Posterior vena cava (tissue), 2 donors: ENCODE measurements at places on chromosomes 5 and 9.

DNA sequence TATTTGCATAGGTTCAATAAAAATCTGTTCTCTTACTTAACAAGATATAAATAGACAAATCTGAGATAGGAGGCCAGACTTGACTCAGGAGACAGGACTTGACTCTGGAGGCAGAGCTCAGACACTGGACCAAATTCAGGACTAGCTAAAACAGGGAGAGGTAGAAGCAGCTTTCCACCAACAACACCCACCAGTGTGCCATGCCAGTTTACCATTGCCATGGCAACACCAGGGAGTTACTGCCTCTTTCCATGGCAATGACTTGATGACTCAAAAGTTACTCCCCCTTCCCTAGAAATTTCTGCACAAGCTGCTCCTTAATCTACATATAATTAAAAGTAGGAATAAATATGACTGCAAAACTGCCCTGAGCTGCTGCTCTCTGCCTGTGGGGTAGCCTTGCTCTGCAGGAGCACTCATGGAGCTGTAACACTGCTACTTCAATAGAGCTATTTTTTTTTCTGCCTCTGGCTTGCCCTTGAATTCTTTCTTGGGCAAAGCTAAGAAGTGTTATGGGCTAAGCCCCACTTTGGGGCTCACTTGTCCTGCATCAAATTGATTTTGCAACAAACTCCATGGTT, 473.0 kb downstream of the PLK2 start:
- DNase-seq, result no peak

GRCh38 chr9:114025196-114025753, 52.8 kb downstream of the AMBP start:
- peak; percentile 35 for DNase-seq

DNA sequence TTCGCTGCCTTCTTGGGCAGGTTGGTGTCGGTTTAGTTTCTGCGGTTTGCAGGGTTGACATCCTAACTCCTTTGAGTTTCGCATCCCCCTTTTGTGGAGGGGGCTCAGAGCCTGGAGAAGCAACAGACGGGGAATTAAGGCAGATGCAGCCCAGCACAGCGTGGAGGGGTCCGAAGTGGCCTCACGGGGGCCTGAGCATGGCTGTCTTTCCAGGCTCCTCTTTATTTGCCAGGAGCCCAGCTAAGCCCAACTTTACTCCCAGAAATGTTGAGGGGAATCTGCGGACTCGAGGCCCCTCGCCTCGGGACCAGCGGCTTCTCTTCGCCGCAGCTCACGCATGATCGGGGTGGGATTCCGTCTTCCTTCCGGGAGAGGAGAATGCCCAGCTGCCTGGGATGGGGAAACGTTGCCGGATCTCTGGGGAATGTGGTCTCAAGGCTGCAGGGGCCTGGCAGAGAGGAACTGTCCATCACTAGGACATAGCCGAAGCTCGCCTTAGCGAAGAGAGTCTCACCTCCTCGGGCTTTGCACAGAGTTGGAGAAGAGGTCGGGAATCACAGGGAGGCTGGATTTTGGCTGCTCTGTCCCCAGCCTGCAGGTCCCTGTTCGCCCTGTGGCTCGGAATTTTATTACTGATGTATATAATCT, 1.3 kb downstream of the RAI14 start:
- DNase-seq, result no peak

DNA sequence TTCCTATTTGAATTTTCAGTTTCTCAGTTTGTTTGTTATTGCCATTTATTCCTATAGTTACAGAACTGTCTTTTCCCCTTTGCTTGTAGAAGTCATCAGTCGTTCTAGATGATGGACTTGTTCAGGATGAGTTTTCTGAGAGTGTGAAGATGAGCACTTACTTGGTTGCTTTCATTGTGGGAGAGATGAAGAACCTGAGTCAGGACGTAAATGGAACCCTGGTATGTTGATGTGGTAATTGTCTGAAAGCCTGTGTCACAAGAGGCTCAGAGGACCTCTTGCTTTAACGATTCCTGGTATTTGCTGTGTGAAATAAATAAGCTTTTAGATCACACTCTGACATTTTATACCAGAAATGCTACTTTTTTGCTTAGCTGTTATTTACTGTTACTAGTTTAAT, 50.6 kb downstream of the LNPEP start:
- DNase-seq, result no peak

DNA sequence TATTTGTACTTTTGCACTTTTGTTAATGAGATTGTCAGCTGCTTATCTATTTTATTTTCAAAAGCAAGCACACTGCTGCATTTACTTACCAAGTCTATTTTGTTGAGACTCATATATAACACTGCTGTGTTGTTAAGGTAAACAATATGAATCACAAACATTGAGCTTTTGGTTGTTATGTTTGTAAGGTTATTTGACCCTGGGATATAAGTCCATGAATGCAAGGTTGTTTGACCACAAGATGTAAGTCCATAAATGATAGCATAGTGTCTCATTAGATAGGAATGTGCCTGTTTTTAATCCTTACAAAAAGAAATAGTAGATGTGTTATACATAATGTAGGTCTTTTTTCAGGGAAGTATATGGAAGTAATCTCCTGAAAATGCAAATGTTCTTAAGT, 845.9 kb downstream of the CDH9 start:
- no peak for DNase-seq

- no peak for DNase-seq
These were observed 664.3 kb upstream of the EDIL3 start for GRCh38 chr5:85049020-85049419.

DNA sequence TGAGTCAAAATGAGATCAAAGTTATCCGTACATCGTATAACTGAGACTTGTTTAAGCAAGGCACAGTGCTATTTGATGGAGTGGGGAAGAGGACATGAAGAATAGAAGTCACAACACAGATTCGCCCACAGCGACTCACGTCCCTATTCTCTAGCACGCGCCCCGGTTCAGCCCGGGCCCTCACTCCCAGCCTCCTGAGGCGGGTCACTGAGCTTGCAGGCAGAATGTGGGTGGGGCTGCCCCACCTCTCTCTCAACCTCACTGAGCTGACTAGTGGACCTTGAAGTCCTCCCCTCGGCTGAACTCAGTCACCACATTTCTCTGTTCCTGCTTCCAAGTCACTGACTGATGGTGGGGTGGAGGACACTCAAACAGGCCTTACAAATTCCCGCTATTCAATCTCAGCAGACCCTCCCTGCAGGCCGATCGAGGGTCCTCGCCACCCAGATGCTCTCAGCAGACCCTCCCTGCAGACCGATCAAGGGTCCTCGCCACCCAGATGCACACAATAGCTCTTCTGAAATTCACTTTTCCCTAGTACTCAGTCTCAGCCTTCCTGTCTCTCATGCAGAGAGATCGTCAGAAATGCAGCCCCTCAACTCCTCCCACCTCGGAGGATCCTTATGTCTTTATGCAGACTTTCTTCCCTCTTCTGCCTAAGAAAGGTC, 12.9 kb downstream of the GLDC start:
- DNase-seq, result no peak

DNA sequence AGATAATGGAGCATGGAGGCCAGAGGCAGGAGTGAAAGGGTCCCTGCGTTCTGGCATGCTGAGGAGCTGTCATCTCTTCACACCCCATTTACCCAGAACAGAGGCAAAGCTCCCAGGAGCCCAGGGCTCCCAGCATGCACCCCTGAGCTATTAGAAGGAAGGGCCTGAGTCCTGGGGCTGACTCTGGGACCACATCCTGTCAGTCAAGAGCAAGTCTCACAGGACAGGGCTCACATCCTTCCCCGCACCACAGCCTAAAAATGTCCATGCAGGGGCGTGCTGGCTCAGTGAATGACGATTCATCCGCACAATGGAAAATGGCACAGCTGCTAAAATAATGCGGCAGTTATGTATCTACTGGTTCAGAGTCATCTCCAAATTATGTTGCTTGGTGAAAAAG, 31.4 kb downstream of the CAMK2A start:
- no peak for DNase-seq

- no peak for DNase-seq
These were observed 176.7 kb upstream of the DMAC1 start for GRCh38 chr9:7976167-7976755.

DNA sequence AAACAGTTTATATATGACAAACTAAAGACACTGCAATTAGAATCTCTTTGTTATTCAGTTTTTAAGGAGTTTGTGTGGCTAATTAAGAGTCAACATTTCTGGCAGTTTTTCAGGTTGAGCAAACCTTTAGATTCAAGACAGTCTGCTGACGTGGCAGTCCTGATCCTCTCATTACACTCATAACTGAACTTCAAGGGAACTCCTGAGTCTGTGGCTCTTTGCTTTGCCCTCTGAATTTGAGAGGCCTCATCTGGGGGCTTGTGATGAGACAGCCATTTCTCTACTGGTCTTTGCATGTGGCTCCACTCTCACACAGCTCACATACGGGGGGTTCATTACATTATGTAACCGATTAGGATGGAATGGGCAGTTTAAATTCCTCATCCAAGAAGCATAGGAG, 182.9 kb upstream of the MEF2C start:
- no peak for DNase-seq

GRCh38 chr9:83284746-83285145, 221.8 kb upstream of the RASEF start:
- DNase-seq, result no peak

GRCh38 chr9:109989296-109989695, 209.3 kb downstream of the PALM2AKAP2 start:
- no peak for DNase-seq

- no peak for DNase-seq
These were observed 91.9 kb upstream of the OTULINL start for GRCh38 chr5:14489643-14490042.

- DNase-seq, result peak; percentile 82
These were observed 1.3 kb downstream of the PCSK5 start for GRCh38 chr9:75891771-75892215.

GRCh38 chr9:137077758-137078693, 709 bp downstream of the UAP1L1 start:
- DNase-seq, result no peak

- DNase-seq, result no peak
These were observed 7.1 kb upstream of the EGFL7 start for GRCh38 chr9:136655536-136656182.

- no peak for DNase-seq
These were observed 173.8 kb downstream of the COL23A1 start for GRCh38 chr5:178416206-178416882.

- no peak for DNase-seq
These were observed 268.5 kb upstream of the NMUR2 start for GRCh38 chr5:152673601-152674000.

- no peak for DNase-seq
These were observed 76.5 kb upstream of the CTNNA1 start for GRCh38 chr5:138676556-138677193.

DNA sequence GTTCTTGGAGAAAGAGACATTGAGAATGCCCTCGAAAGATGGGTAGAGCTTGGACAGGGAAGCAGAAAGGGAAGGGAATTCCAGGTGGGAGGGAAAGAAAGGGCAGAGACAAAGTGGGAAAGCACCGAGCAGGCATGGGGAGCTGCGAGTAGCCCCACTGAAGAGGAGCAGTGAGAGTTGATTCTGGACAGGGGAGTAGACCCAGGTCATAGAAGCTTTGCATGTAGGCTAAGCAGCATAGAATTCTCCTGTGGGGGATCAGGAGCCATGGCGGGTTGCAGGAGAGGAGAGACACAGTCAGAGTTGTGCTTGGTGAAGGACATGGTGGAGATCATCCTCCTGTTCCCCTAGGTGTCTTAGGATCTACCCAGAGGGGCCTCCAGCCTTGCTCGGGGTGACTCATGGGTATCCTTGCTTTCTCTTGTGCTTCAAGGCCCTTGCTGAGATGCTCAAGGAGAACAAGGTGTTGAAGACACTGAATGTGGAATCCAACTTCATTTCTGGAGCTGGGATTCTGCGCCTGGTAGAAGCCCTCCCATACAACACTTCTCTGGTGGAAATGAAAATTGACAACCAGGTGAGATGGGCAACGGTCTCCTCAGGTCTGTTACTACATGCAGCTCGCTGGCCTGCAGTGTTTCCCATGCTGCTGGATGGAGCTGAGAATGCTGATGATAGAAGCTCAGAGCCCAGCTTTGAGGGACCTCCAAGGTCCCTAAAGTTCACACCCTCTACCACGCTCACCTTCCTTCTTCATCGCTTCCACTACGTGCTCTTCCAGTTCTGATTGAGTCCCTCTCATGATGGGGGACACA, 64.5 kb downstream of the TSTD2 start:
- DNase-seq, result no peak

- no peak for DNase-seq
These were observed 103.5 kb upstream of the ARRDC3 start for GRCh38 chr5:91486638-91487037.

GRCh38 chr9:7507566-7508270, 291.9 kb downstream of the DMAC1 start:
- no peak for DNase-seq

GRCh38 chr5:171269717-171270116, 39.3 kb upstream of the TLX3 start:
- no peak for DNase-seq

- DNase-seq, result no peak
These were observed 59.3 kb downstream of the OSTF1 start for GRCh38 chr9:75147638-75148037.

- no peak for DNase-seq
These were observed 2.9 kb downstream of the SV2C start for GRCh38 chr5:76086095-76086494.

DNA sequence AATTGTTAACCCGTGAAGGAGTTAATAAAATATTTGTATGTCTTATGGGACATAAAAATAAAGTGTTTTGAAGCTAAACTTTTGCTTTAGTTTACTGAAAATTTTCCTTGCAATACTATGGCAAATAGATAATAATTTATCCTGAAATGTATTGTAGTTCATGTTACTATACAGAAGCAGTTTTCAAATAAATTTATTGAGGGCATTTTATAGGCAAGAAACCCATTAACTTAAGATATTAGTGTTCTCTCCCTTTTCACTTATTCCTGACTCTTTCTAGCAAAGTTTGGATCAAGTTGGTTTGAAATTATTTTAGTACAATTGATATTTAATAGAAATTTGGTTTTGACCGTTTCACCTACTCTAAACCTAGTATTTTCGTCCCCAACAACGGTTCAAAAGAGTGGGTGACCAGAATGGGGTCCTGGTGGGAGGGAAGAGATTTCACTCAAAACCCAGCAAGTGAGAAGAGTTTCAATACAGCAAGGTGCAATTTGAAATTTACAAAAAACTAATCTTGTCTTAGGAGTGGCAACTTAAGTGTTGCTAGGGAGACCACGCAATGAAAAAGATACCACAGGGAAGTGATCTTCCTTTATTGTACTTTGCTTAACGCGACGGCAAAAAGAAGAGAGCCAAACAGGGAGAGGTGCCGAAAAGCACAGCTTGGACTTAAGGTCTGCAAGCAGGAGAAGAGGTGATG, 28.4 kb downstream of the NR2F1 start:
- no peak for DNase-seq

DNA sequence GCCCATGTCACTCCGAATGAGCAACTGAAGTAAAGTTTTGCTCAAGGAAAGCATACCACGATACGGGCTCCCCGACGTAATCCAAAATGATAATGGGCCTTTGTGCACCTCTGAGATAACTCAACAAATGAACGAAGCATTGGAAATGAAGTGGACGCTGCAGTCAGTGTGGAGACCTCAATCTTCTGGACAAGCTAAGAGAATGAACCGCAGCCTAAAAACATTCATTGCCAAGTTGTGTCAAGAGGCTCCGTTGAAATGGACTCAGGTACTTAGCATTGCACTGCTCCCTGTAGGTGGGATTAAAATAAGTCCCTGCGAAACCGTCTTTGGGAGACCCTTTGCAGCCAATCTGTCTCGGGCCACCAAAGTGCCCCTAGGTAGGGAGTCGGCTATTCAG, 3.9 kb upstream of the LCN9 start:
- no peak for DNase-seq
